Stomach (tissue), 19 donors: ENCODE measurements at places on chromosomes 12 and 14. TPM values are rescaled to one million over a fixed set of nuclear protein-coding genes. Genes with fewer than 3 reads are reported as not detected.

DNA sequence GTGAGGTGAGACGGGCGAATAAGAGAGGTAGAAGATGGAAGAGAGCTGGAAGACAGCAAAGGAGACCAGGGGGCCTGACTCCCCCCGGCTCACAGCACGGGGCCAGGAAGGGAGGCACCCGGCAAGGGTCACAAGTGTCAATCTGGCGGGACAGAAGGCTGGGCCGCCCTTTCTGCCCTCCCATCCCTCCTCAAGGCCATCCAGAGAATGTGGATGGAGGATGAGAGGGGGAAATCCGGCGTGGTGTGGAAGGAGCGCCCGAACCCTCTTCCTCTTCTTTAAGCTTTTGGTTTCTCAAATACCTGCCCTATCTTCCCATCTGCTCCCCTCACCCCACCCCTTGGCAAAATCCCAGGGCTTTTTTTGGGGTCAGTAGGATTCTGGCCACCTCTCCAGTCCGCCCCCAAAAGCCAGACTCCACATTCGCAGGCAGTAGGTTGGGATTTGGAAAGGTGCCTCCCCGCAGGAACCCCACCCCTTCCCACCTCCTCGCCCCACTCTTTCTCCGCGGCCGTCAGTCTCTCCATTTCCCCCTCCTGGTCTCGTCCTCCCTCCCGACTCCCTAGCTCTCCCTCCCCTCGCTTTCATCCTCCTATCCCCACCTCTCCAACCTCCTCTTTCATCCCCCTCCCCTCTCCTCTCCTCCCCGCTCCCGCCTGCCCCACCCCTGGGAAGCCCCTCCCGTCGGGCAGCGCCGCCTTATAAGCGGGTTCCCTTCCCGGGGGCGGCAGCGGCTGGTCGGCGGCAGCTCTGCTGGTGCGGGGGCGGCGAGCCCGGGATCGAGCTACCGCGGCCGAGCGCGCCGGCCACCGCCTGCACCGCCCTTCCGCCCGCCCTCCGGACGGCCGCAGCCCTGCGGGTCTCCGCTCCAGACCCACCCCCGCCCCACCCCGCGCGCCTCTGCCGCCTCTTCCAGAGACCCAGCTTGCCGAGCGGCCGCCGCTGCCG is at the start of gene PTMS:
Gene PTMS, plus strand, starts transcription at position 730 of the 948 bp plus-strand sequence. CDS start 343 bp downstream, outside the sequence.
- DNase-seq: peak; percentile 63

- DNase-seq: peak; percentile 47
These were observed 54.5 kb downstream of the CRACR2A start for GRCh38 chr12:3698218-3698974.

DNA sequence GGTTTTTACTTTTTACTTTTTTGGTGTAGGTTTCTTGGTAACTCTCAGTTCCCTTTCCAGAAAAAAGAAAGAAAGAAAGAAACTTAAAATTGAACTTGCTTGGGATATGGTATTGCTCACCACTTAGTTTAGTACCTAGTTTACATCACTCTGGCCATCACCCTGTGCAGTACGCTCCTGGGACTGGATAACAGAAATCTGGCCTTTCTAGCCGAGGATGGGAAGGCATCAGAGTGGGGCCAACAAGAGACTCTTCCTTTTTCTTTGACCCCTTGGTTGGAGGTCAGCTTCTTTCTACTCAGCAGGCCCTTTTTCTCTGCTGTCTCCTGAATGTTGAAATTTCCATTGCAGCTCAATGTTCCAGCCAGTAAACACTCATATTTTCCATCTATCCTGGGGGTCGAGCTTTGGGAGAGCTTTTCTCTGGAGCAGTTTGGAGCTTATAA is 156.6 kb downstream of the TGFB3 start:
- no peak for DNase-seq

- DNase-seq: no peak
These were observed 33.8 kb downstream of the TECPR2 start for GRCh38 chr14:102396521-102396920.

Gene ASPG
- total RNA-seq: 10.7 TPM

- peak; percentile 92 for DNase-seq
These were observed 11.7 kb upstream of the FBXL14 start for GRCh38 chr12:1606021-1606622.

DNA sequence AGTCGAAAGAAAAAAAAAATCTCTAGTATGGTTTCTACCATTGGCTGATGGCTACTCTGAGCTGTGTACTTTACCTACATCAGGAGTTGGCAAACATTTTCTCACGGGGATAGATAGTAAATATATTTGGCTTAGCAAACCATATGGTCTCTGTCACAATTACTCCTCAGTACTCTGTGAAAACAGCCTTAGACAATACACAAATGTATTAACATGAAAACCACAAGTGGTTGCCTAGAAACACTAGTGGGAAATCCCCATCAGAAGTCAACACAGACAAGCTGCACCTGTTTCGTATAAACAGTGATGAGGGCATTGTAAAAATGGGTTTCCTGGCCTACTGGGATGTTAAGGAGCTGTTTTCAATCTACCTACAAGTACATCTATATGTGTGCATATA is 84.6 kb upstream of the NAV3 start:
- no peak for DNase-seq

GRCh38 chr14:78292003-78292402 is 121.8 kb downstream of the NRXN3 start:
- no peak for DNase-seq
